ENCODE measurements at places on chromosomes 1 and 21.

DNA sequence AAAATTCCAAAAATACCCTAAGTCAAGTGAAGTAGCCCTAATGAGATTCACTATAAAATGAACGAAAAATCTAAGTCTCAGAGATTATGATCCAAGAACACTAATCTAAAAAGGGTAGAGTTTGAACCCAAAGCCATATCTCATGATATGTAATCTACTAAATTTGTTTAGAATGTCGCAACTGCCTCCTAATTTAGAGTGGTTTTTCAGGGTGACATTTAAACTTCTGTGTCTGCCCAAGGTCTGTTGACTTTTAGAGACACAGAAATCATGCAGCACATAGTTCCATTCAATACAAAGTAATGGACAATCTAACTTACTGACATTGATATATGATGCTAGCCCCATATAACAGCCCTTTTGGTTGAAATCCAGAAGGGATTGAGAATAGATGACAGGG lies 28.9 kb downstream of the FMO3 start:
- no peak for DNase-seq

DNA sequence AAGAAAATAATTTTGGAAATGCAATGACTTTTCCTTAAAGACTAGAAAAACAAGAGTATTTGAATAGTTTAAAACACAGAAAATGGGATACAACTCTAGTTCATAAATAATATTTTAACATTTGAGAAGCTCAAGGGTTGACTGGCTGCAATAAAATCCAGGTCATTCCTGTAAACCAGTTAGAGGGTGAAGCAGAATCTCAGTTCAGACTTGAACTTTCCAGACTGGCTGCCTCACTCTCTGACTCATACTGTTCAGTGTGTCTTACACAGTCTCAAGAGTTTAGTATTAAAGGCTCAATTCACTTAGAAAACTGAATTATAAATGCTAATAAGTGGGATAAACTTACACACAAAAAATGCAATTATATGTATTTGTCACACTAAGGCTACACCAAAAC lies 89.9 kb downstream of the RAVER2 start:
- DNase-seq = no peak

GRCh38 chr1:67005068-67005467 lies 48.9 kb downstream of the SLC35D1 start:
- DNase-seq = no peak

GRCh38 chr1:95685081-95685480 lies 451.1 kb downstream of the RWDD3 start:
- no peak for DNase-seq

DNA sequence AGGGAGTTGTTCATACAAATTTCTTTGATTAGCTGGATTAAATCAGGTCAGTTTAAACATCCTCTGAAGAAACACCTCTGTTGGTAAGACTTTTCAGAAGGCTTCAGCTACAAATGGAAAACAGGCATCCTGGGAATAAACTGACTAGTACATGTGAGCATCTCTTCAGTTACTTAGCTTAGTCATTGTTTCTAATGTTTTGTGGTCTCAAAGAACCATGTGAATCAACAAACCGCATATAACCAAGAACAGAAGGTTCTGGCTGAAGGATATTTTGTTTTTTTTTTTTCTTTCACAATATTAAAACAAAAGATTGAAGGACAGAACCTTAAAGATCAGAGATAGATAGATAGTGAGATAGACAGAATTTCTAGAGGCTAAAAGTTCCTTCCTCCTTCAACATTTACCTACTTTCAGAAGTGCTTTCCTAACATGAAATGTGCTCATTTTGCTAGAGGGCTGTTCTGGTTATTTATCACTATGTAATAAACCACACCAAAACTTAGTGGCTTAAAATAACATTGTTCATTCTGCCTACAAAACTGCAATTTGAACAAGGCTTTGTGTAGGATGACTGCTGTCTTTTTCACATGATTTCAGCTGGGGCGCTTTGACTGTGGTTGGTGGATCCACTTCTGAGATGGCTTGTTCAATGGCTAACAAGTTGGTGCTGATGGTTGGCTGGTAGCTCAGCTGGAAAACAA lies 119.8 kb upstream of the PTGFR start:
- no peak for DNase-seq

DNA sequence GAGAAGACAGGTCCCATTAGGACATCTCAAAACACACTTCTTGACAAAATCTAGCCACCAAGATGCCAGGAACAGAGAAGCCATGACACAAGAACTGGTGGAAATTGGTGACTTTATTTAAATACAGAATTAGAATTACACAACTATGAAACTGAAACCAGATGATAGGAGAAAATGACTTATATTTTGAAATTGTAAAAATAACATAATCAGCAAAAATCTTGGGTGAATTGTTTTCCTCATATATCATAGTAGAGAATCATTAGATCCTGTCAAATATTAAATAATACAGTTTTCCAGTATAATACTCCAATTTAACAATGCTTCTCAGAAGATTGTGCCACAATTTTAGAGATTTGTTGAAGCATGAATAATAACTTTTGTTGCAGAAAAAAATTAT lies 81.5 kb upstream of the MROH9 start:
- no peak for DNase-seq

- DNase-seq = no peak
Measured at GRCh38 chr1:198612471-198613260, 26.2 kb upstream of the PTPRC start.

GRCh38 chr1:93723733-93724270 lies 42.2 kb upstream of the BCAR3 start:
- DNase-seq = no peak

GRCh38 chr1:15508700-15509487 lies 15.1 kb downstream of the CASP9 start:
- DNase-seq = no peak

GRCh38 chr1:222165629-222166028 lies 382.3 kb downstream of the HHIPL2 start:
- DNase-seq = no peak

DNA sequence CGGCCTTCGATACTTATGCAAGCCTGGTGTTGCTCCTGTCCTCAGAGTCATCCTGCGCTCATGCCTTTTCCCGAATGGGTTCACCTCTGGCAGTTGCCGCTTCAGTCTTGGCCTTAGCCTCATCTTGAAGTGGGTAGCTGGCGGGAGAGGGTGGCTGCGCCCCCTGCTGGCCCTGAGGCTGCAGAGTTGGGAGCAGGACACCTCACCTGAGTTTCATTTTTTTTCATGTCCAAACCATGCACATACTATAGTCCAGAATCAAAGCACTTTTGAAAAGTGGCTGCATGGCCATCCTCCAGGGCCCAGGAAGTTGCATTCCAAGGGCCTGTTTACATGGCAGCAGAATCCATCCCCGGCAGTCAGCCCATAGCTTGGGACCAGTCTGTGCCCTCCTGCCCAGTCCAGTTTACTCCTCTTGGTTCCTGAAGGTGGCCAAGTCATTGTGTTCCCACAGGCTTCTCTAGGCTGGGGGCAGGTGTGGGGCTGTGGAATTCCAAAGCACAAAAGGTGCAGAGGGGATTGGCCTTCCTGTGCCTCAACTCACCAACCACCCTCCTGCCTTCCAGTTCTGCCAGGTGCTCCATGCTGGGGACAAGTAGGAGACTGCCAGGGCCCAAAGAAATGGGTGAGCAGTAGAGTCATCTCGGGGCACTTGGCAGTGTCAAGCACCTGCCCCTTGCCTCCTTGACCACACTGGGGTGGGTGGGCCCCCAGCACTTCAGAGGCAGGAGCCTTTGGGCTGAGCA lies 44.0 kb downstream of the YARS1 start:
- DNase-seq = peak; percentile 63

DNA sequence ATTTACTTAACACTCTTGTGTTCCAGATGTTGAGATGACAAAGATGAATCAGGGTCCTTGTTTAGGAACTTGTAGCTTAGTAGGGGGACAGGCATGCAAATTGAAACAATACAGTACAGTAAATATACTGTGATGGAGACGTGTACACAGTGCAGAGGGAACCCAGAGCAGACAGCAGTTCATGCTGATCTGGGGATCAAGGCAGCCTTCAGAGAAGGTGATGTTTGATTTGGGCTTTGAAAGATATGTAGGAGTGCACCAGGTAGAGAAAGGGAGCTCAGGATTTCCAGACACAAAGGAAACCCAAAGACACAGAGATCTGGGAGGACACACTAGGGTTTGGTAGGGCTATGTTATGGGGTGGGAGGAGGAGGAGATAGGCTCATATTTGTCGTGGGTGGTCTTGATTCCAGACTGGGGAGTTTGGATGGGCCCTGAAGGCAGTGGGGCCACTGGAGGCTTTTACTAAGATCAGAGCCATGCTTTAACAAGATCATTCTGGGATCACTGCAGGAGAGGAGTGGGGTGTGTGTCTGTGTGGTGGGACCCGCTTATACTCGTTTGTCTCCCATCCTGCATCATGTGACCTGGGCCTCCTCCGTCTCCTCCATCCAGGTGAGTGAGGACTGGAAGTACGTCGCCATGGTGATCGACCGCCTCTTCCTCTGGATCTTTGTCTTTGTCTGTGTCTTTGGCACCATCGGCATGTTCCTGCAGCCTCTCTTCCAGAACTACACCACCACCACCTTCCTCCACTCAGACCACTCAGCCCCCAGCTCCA lies 7.8 kb downstream of the CHRNB2 start:
- no peak for DNase-seq

GRCh38 chr21:42097860-42098454 lies 26.8 kb downstream of the UMODL1 start:
- no peak for DNase-seq

DNA sequence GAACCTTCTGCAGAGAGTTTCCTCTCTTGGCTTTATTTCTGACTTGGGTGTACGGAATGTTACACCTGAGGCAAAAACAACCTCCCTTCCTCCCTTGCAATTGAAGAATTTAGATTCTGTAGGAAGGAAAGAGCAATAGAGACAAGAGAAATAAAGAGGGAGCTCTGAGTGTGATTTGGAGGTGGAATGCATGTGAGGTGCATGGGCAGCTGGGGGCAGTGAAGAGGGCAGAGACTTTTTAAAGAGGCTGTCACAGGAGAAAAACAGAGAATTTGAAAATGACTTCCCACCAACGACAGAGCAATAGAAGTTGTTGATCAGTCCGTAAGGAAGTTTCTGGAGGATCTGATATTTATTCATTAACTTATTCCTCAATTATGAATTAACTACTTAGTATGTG lies 172.0 kb upstream of the B3GALT2 start:
- DNase-seq = no peak

DNA sequence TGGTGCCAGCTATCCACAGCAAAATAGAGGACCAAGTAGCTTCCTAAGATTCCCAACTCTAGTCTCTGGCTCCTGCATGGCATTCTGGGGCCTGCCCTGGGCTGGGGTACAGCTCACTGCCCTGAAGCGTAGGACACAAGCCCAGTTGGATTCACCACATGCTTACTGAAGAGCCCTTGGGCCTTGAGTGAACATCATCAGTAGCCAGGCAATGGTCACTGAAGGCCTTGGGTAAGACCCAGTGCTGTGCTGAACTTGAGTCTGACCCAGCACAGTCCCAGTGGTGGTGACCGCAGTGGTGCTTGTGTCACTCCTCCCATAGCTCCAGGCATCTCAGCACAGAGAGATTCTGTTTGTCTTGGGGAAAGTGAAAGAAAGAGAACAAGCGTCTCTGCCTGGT lies 7.7 kb upstream of the LCE3A start:
- DNase-seq = no peak

DNA sequence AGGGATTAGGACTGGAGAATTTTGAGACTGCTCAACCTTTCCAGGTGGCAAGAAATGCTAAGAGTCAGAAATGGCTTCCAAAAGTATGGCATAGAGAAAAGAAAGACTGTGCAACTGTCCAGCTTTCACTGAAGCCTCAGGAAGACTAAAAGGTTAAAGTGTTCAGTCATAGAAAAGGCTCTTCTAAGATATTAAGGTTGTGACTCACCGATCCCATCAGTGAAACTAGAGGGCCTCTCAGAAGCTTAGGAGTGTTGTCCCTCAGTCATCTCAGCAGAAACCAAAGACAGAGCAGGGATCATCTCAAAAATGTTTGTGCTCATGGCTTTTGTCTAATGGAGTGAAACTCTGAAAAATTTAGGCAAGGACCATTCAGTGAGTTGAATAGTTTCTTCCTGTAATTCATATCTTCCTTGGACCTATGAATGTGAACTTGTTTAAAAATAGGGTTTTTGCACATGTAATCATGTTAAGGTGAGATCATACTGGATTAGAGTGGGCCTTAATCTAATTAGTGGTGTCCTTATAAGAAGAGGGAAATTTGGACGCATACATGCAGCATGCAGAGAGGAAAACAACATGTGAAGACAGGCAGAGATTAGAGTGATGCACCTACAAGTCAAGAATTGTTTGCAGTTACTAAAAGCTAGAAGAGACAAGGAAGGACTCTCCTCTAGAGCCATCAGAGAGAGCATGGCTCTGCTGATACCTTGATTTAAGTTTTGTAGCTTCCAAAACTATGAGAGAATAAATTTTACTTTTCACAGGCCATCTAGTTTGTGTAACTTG lies 71.3 kb downstream of the RPE65 start:
- no peak for DNase-seq

DNA sequence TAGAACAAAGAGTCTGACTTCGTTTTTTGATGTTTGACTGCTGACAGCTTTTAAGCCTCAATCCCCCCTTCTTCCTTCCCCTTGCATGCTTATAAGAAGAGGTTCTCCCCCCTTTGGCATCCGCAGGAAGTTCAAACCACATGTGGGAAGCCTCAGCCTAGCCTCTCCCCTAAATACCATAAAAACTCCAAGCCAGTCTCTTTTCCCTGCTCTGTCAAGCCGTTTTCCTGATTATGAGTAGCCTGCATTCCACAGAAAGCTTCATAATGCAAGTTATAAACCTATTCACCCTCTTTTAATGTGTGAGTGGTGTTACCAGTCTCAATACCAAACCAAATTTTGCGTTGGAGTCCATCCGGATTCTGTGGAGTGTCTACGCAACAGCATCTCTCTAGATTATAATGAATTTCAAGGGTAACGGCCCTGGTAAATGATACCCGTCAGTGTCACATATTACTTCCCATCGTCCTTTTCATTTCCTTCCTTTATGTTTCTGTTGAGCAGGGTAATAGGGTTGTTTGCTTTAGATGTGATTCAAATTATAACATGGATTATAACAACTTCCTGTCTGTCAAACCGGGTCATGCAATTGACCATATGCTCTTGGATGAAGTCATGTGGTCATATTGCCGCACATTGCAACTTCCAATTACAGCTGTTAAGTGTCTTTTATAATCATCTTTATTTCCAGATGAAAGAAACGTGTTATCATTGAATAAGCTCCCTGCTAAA lies 717.5 kb downstream of the RWDD3 start:
- no peak for DNase-seq

GRCh38 chr1:222285526-222285925 lies 262.4 kb downstream of the HHIPL2 start:
- DNase-seq = no peak

DNA sequence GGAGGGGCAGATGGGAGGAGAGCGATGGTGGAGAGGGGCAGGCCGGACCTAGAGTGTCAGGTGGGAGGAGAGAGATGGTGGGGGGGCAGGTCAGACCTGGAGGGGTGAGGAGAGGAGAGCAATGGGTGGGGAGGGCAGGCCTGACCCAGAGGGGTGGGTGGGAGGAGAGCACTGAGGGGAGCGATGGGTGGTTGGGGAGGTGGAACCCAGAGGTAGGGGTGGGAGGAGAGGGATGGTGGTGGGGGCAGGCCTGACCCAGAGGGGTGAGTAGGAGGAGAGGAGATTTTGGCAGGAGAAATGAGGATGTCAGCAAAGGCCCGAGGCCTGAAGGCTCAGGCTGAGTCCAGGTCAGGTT lies 157.3 kb upstream of the VAMP3 start:
- no peak for DNase-seq
